Pulmonary artery endothelial cell (primary cell): ENCODE measurements at places on chromosomes 3 and 15. TPM values are rescaled to one million over a fixed set of nuclear protein-coding genes. Genes with fewer than 3 reads are reported as not detected.

The TMEM44 gene
- 44.4 and 55.1 TPM in 2 replicates for total RNA-seq

The SLC2A2 gene
- total RNA-seq, result not detected in 2 replicates

The GHRL gene
- not detected in 2 replicates for total RNA-seq

The ACKR4 gene
- total RNA-seq, result 4.4 and 7.7 TPM in 2 replicates

The TMEM108 gene
- total RNA-seq, result 0.14 and 0.40 TPM in 2 replicates

The LRRC58 gene
- total RNA-seq, result 16.9 and 19.5 TPM in 2 replicates

The SNX22 gene
- total RNA-seq, result 1.3 and 3.6 TPM in 2 replicates

The PLSCR2 gene
- total RNA-seq, result not detected in 2 replicates

The ITIH3 gene
- not detected in 2 replicates for total RNA-seq

GRCh38 chr15:39502611-39503195, 78.2 kb upstream of the THBS1 start:
- DNase-seq, result no peak

- DNase-seq, result no peak
Measured at GRCh38 chr3:34066999-34067398, 268.6 kb downstream of the PDCD6IP start.

DNA sequence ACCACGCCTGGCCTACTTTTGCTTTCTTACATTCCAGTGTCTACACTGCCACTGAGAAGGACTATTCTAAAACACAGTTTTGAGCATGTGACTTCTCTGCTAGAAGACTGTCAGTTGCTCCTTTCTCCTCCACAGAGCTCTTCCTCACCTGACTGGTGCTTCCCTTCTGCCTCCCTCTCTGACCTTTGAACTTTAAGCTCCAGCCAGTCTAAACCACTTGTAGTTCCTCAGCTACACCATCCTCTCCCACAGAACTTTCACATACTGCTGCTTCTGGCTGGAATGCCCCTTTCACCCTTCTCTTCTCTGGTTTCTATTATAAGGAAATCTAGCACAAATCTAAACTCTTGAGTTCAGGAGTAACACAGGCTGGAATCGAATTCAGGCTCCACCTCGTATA, 9.1 kb downstream of the NCEH1 start:
- no peak for DNase-seq

DNA sequence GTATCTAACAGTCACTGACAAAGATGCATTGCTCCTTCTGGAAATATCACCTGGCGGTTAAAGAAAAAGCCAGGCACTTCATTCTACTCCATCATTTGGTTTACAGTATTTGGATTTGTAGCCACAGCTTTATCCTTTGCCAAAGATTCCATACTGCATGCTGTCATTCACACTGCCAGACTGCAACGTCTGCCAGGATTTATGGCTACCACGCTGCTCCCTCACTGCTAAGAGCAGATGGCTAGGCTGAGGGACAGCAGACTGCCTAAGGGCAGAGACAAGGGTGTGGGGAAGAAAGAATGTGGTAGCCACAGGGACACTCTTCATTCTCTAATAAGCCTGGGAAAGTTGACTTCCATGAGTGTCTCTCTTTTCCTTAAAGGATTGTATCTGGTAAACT, 1047.0 kb downstream of the TUSC7 start:
- no peak for DNase-seq

GRCh38 chr3:166445865-166446264, 608.6 kb upstream of the BCHE start:
- no peak for DNase-seq

GRCh38 chr3:57144952-57145351, 20.2 kb downstream of the IL17RD start:
- no peak for DNase-seq

GRCh38 chr3:168678730-168679129, 583.0 kb upstream of the GOLIM4 start:
- DNase-seq, result no peak

DNA sequence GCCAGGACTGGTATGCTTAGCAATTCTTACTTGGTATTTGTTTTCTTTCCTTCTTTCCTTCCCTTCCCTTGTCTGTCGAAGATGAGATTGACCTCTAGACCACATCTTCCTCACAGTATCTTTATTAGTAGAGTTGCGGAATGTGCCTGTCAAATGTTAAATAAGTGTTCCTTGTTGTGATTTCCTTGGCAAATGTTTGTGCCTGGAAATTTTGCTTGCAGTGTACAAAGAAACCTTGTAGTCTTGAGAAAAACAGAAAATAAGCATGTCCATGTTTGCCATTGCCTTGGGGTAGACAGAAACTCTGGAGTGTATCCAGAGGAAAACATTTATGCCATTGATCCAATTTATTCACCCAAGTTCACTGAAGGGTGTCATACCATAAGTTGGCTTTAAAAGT, 79.5 kb upstream of the ZNF385D start:
- no peak for DNase-seq

- DNase-seq, result no peak
Measured at GRCh38 chr15:79987969-79988368, 17.0 kb upstream of the BCL2A1 start.

GRCh38 chr15:66369773-66370651, 13.5 kb upstream of the TIPIN start:
- peak; percentile 61 for DNase-seq

DNA sequence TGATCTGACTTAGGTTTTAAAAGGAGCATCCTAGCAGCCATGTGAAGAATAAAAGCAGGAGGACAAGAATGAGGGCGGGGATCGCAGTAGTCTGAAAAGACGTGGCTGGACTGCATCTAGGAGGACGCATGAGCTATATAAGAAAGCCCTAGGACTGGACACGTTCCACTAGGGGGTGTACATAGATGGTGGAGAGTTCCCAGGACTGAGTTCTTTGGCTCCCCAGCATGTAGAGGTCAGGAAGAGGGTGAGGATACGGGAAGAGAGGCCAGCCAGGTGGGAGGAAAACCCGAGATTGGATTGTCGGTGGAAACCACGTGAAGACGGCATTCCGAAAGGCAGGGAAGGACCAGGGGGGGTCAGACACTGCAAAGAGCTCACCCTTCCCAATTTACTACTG, 64.2 kb upstream of the CFAP161 start:
- DNase-seq, result no peak

GRCh38 chr15:68304589-68305337, 27.2 kb downstream of the FEM1B start:
- DNase-seq, result no peak

DNA sequence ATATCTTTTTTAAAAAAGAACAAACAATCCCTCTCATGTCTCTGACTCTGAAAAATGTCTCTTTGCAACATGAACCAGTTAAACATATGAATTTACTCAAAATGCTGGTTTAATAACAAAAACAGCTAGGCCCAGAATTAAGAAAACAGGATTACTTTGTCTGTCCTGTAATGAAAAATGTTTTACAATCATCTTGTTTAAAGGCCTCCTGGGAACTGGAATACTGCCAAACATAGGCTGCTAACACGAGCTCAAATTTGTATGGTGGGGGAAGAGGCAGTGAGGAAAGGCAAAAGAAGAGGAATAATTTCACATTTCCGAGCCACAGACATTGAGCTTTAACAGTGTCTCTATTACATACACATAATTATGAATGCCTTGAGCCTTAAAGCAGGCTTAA, 61.7 kb upstream of the PPIB start:
- no peak for DNase-seq

- DNase-seq, result no peak
Measured at GRCh38 chr3:197367081-197367780, 68.8 kb upstream of the DLG1 start.

GRCh38 chr3:195177422-195178123, 93.4 kb downstream of the XXYLT1 start:
- DNase-seq, result no peak

- no peak for DNase-seq
Measured at GRCh38 chr15:41215708-41216107, 14.8 kb downstream of the EXD1 start.

DNA sequence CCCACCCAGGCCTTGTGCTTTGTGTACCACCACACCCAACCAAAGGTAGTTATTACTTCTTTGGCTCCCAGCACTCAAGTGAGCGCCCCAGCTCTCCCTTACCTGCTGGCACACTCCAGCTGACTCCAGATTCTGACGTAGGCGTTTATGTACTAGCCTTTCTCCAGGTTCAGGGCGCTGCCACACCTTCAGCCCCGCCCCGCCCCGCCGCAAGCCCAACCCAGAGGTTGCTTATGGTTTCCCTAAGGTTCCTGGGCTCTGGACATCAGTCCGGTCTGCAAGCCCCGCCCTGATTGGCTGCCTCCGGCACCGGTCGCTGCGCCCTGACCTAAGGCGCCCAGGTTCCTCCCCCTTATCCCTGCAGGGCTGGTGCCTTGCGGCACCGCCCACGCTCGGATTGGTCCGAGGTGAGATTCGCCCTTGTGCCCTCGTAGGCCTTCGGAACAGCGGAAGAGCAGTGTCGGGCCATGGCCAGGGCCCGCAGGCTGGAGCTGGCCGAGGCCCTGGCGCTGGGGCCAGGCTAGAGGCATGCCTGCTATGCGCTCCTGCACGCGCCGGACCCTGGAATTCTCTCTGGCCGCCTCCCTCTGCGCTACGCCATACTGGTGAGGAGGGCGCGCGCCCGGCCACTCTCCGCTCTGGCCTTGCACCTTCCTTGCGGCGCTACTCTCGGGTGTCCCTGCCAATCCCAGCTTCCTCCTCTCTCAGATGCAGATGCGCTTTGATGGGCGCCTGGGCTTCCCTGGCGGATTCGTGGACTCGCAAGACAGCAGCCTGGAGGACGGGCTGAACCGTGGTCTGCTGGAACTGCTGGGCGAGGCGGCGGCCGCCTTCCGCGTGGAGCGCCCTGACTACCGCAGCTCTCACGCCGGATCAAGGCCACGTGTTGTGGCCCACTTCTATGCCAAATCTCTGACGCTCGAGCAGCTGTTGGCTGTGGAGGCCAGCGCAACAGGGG, 19.8 kb upstream of the NUDT16 start:
- DNase-seq, result no peak

DNA sequence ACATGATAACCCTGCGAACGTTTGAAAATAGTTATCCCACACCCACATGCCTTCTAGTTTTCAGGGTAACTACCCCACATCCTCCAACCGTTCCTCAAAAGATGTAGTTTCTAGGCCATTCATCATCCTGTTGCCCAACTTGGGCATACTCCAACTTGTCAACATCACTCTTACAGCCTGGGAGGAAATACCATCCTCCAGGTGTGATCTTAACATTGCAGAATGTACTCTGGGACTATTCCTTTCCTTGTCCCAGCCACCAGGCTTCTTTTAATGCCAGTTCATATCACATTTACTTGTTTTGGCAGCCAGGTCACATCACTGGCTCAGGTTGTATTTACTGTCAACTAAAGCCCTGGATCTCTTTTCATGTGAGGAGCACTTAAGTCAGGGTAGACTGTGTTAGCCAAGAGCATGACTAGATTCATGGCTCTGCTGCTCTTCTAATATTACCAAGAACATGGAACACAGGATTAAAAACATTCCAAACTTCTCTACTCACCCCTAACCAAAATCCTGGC, 4.0 kb upstream of the DENND6A start:
- no peak for DNase-seq

DNA sequence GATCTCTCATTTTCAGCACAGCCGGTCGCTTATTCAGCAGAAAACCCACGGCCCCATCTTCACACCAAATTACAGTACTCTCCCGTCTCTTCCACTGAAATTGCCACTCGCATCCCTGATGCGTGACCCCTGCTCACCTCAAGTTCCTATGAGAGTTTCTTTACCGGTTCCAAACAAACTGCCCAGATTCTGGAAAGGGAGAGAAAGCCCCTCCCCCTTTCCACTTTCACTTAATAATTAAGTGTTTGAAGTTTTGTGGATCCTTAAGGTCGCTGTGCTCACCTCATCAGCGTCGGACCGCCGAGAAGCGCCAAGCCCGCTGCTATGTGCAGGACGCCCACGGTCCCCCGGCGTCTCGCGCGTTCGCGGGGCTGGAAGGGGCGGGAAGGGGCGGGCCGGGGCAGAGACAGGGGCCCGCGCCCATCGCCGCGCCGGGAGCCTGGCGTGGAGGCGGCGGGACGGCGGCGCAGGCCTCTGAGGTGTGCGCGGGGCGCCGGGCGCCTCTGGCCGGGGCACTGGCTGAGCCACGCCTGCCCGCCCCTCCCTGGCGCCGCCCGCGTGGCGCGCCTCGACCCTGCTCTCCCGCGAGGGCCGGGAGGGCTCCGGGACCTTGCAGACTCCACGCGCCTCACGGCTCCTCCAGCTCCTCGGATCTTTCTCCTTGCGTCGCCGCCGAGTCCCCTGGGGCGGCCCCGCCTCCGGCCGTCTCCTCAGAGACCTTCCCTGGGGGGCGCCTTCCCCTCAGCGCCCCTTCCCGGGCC, at the start of gene GPR156:
TSS of gene GPR156 (minus strand) at position 476 of the 761 bp plus-strand sequence. CDS start 41,124 bp downstream, outside the sequence.
- no peak for DNase-seq

GRCh38 chr3:15703346-15703745, 94.4 kb downstream of the ANKRD28 start:
- no peak for DNase-seq

- no peak for DNase-seq
Measured at GRCh38 chr15:69035205-69035917, 20.9 kb downstream of the NOX5 start.

- DNase-seq, result no peak
Measured at GRCh38 chr3:127100459-127101410, 92.2 kb upstream of the PRR23E start.

DNA sequence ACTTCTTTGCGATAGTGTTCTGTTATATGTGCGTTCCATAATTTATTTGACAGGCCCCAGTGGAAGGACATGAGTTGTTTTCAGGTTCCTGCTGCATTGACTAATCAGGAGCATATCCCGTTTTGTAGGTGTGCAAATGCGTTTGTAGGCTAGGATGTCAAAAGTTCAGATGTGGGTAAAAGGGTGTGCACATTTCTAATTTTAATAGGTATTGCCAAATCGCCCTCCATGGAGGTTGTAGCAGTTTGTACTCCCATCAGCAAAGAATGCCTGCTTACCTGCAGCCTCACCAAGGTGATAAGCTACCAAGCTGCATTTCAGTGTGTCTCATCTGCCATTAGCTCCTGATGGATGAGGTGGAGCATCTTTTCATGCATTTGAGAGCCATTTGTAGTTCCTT, 36.3 kb downstream of the KLF13 start:
- DNase-seq, result no peak

DNA sequence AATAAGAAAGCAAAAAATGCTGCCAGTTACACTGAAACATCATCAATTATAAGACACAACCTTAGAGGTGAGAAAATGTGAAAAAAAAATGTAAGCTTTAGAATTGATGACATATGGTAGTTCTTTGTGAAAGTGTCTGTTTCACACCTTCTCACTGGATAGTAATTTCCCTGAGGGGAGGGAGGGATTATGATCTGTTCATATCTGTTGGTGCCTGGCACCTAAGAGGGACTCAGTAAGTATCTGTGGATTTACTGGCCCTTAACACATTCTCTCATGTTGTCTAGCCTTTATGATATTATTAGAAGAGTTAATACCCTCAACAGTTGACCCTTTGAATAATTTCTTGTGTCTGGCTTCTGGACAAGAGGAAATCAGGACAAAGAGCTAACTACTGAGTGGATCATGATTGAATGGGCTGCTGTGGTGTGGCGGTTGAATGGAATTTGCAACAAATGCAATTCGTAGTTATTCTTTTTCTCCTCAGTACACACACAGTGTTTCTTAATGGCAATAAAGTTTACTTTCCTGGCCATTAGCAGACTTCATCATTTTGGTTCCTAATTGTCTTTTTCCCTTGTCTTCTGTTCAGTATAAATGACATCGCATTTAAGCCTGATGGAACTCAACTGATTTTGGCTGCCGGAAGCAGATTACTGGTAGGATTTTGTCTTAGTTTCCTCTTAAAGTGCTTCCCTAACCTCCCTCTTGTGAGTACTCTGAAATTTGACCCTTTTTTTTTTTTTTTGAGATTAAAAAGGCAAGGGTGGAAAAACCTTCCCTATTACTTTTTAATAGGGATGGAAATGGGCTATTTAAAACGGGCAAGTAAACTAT, 9.5 kb downstream of the IFT122 start:
- no peak for DNase-seq
